ENCODE measurements at places on chromosomes 16 and 17.

- peak; percentile 83 for DNase-seq
Observed at GRCh38 chr16:2904100-2904921, 7.4 kb upstream of the FLYWCH1 start.

- no peak for DNase-seq
Observed at GRCh38 chr17:74212209-74212912, 1.0 kb upstream of the TTYH2 start.

DNA sequence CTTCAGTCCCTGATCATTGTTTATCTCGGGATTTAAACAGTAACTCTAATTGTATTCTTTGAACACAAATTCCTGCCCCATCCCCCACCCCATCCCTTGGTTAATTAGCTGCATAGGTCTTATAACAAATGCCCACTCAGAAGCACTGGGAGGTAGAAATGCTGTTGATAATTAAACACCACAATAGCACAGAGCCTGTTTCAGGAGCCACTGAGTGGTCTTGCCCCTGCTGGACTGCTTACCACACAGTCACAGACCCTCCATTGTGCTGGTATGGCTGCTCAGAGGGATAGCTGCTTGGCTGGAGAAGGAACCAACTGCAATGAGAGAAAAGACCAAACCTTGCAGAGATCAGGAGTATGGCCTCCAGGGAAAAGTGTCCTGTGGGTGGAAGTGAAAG is 214.1 kb downstream of the ANKFN1 start:
- no peak for DNase-seq

- peak; percentile 23 for DNase-seq
Observed at GRCh38 chr17:59365383-59365981, 34.0 kb downstream of the YPEL2 start.

- DNase-seq, result peak; percentile 44
Observed at GRCh38 chr17:40069751-40070708, 7.3 kb downstream of the THRA start.

DNA sequence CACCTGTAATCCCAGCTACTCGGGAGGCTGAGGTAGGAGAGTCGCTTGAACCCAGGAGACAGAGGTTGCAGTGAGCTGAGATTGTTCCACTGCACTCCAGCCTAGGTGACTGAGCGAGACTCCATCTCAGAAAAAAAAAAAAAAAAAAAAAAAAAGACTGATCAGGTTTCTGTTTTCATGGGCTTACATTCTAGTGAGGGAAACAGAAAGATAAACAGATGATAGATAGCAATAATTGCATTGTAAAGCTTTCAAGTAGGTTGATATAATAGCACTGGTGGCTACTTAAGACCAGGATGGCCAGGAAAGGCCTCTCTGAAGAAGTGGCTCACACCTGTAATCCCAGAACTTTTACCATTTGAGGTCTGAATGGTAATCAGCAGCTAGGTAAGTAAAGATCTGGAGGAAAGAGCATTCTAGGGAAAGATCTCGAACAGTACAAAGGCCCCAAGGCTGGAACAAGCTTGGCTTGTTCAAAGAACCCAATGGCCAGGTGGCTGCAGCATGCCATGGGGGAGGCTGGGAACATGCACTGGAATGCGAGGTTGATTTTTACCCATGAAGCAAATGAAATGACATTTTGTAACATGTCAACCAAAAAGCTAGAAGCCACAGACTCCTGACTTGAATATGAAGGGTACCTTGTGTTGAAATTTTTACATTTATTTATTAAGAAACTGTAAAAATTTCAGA is 108.3 kb upstream of the DHX40 start:
- DNase-seq, result no peak

- no peak for DNase-seq
Observed at GRCh38 chr17:43572368-43572980, 26.3 kb upstream of the ETV4 start.

DNA sequence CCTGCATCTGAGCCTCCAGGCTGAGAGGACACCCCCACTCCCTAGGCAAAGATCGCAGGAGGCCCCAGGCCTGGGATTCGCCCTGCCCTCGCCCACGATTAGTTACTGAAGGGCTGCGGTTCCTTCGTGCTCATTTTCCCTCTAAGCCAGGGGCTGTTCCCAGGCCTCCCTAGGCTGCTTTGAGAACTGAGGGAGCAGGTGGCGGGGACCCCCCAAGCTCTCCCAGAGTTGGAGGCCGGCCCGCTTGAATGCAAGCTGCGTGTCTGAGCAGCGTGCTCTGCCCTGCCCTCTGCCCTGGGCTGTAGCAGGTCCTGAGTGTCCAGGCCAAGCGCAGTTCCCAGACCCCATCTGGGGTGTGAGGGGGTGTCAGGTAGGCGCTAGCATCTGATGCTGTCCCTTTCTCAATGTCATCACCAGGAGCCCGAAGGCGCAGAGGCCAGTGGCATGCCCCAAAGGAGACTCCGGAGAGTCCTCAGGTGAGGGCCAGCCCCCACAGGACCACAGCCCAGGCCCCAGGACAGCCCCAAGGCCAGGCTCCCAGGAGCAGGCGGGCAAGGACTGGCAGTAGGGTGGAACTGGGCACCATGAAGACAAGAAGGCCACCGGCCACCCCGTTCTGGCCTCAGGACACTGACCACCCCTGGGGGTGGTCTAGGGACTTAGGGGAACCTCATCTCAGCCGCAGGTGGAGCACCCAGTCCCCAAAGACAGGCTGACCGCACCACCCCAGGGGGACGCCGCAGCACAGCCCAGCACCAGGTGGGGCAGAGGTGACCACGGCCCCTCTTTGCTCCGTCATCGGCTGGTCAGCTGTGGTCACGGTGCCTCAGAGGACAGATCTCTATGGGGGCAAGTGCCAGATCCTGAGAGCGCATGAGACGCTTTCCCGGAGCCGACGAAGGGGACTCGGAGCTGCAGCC is 14.6 kb downstream of the ENDOV start:
- no peak for DNase-seq

- no peak for DNase-seq
Observed at GRCh38 chr17:66398617-66399016, 96.2 kb downstream of the PRKCA start.

DNA sequence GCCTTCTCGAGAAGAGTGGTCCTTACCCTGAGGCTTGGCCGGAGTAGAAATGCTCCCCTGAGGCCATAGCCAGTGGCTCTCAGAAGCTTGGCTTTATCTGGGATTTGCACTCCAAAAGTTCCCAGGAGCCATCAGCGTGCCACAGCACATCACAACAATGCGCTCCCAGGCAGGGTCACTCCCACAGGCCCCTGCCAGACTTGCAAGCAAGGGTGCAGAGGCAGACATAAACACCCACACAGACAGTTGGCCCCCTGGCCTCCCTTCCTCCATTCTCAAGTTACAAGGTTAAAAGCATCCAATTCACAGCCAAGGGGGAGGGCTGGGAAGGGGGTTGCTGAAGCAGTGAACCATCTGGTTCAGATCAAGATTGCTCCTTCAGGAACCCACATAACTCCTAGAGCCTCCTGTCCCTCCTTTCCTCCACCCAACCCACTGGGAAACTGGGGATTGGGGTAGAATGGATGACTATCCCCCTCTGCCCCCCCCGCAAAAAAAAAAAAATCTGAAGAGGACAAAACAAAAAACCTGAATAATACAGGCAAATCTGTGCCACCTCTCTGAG is 1.8 kb downstream of the ST3GAL2 start:
- DNase-seq, result no peak

GRCh38 chr16:75238132-75238852 is 13.1 kb downstream of the BCAR1 start:
- no peak for DNase-seq

- DNase-seq, result no peak
Observed at GRCh38 chr16:65254144-65254543, 132.3 kb upstream of the CDH11 start.

GRCh38 chr17:76530095-76530723 is 7.3 kb downstream of the CYGB start:
- no peak for DNase-seq

DNA sequence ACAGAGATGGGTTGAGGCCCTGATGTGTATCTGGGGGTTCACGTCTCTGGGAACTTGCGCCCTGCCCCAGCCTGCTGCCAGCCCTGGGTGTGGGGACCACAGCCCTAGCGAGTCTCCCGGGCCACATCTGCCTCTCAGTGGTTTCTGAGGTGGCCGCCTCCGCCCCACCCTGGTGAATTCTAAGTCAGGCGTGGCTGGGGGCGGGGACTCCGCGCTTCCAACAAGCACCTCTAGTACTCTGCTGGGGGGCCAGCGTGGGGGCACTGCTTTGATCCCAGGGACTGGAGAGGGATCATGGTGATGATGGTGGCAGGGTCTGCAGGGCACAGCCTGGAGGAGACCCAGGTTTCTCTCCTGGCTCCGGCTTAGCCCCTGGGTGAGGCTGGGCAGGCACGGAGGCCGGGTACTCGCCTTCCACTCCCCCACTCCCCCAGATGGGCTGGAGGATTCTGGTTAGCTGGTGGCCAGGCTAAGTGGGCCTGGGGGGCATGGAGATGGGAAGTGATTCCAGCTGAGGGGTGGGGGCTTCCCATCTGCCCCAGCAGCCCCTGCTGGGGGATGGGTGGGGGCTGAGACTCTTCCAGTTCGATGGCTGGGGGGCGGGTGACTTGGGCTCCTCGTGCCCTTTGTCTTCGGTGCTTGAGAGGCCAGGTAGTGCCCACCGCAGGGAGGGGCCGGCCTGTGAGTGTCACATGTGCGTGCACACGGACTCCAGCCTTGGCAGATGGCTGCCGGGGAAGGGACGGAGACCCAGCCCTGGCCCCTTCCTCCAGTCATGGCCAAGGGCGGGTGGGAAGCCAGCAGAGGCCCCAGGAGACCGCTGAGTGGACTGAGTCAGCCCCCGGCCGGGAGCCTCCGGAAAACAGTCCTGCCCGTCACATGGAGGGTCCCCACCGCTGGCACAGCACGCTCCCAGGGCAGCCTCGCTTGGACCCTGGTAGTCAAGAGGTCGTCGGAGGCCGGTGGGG is 3.9 kb downstream of the GLIS2 start:
- DNase-seq, result peak; percentile 67

- no peak for DNase-seq
Observed at GRCh38 chr17:56478836-56479447, 114.6 kb upstream of the NOG start.

DNA sequence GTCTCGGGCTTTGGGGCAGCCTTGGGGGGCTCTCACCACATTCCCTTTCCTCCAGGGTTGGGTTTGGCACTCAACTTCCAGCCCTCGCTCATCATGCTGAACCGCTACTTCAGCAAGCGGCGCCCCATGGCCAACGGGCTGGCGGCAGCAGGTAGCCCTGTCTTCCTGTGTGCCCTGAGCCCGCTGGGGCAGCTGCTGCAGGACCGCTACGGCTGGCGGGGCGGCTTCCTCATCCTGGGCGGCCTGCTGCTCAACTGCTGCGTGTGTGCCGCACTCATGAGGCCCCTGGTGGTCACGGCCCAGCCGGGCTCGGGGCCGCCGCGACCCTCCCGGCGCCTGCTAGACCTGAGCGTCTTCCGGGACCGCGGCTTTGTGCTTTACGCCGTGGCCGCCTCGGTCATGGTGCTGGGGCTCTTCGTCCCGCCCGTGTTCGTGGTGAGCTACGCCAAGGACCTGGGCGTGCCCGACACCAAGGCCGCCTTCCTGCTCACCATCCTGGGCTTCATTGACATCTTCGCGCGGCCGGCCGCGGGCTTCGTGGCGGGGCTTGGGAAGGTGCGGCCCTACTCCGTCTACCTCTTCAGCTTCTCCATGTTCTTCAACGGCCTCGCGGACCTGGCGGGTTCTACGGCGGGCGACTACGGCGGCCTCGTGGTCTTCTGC is 8.4 kb downstream of the SLC16A3 start:
- no peak for DNase-seq

- no peak for DNase-seq
Observed at GRCh38 chr16:57623251-57624043, 5.0 kb upstream of the ADGRG1 start.

DNA sequence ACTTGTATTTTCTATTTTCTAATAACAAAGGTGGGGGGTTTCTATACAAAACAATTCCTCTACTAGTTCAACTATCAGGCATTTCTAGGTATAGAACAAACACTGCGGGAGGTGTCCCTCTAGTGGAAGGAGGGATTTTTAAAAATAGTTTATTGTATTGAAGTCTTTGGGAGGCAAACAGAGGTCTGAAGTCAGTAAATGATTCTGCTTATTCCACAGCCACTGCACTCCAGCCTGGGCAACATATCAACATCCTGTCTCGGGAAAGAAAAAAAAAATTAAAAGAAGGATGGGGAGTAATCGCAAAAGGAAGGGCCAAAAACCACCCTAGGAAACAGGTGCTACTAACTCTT is 648 bp upstream of the ERCC4 start:
- DNase-seq, result no peak

DNA sequence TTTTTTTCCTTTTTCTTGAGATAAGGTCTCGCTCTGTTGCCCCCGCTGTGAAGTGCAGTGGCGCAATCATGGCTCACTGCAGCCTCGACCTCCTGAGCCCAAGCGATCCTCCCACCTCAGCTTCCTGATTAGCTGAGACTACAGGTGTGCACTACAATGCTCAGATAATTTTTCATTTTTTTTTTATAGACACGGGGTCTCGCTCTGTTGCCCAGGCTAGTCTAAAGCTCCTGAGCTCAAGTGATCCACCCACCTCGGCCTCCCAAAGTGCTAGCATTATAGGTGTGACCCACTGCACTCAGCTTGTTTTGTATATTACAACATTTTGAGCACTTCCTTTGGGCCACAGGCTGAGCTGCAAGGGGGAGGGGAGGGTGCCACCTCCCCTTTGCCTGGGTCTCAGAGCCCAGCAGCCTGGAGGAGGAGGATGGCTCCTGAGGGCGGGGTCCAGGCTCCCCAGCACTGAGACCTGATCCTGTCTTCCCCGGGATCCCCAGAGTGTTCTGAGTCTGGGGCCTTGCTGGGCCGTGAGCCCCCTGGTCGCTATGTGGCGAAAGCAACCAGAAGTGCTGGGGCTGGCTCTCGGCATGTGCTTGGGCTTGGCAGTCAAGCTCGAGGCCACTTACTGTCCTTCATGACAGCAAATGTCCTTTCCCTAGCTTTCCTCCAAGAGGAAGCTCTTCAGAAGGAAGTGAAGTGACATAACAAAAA is 8.1 kb downstream of the DEF8 start:
- DNase-seq, result no peak

DNA sequence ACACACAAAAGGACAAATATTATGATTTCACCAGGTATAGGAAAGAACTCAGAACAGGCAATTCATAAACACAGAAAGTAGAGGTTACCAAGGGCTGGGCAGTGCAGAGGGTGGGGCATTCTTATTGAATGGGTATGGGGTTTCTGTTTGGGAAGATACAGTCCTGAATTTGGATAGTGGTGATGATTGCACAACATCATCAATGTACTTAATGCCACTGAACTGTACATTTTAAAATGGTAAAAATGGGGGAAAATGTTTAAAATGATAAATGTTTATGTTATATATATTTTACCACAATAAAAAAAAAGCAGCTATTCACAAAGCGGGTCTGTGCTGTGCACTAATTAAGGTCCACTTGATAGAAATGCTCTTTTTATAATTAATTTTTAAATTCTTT is 72.6 kb upstream of the FA2H start:
- no peak for DNase-seq

- DNase-seq, result no peak
Observed at GRCh38 chr16:67116388-67117311, 6.9 kb downstream of the PHAF1 start.
